ENCODE measurements at places on chromosomes 11 and 22. TPM values are rescaled to one million over a fixed set of nuclear protein-coding genes. Genes with fewer than 3 reads are reported as not detected.

The OR8D4 gene
- total RNA-seq: 1.5 TPM

The CD6 gene
- 1.9 TPM for total RNA-seq

The NAALADL1 gene
- total RNA-seq: 7.8 TPM

The PATE4 gene
- not detected for total RNA-seq

Measured in left colon (tissue), 2 donors.